Stimulated activated CD4-positive, alpha-beta T cell treated with anti-CD3 and anti-CD28 coated beads, Interleukin-1b, Interleukin-23, amount 100 ng/mL, for 4 hours (primary cell): ENCODE measurements at places on chromosomes 1 and 21.

DNA sequence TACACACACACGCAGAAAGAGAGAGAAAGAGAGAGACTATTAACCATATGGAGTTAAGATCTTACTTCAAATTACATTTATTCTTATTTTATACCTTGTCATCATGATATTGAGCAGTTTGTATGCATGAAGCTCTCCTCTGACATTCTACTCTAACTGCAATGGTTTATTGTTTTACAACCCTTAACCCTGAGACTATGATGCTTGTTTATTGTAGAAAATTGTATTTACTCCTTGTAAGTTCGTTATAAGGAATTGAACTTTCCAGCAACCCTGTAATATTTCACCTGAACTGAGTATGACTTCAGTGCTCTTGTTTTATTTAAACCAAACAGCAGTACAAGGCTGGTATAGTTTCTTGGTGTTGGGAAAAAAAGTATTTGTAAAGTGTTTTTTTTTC lies 18.6 kb upstream of the PTPRF start:
- no peak for DNase-seq

GRCh38 chr1:34398916-34399275 lies 222.2 kb downstream of the C1orf94 start:
- DNase-seq = no peak

GRCh38 chr1:70256664-70257063 lies 35.5 kb downstream of the SRSF11 start:
- no peak for DNase-seq

DNA sequence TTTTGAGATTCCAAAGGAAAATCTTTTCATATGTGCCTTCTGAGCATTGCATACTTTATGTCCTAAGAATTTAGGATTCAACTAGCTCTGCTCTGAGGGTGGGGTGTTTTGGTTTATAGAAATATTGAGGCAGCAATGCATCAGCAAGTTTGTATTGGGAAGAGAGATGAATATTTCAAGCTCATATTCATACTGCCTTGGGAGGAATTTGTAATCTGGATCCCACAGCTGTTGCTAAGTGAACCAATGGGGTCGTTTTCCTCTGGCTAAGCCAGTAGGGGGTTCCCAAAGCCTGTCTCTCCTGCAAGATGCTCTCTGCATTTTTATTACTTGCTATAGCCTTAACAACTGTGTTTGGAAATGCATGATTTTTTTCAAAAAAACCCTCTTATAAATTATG lies 130.6 kb downstream of the SNX7 start:
- no peak for DNase-seq

DNA sequence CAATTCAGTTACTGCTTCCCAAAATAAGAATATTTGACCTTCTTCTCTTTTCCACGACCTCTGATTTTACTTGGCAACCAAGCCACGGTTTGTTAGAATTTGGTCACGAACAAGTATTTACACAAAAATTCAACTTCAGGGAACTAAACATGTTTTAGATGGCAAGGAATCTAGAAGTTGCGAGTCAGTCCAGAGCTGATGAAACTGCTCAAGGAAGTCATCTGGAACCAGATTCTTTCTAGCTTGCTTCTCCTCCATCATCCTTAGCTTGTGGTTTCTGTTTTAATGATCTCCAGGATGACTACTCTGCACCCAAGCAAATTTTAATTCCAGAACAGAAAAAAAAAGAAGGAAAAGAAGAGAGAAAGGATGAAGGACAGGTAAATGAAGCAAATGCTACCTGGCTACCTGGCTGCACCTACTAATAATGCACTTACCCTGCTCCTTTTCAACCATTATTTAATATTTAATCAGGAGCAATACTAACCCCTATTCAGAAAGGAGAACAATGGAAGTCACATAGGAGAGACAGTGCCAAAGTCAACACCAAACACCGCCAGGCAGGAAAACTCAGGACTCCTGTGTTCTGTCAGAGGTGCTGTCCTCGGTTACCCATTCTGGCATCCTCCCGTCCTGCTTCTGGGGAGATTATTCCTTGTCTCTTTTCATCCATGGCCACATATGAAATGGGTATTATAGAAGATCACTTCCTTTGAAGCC lies 54.2 kb upstream of the RGS7 start:
- DNase-seq = no peak

DNA sequence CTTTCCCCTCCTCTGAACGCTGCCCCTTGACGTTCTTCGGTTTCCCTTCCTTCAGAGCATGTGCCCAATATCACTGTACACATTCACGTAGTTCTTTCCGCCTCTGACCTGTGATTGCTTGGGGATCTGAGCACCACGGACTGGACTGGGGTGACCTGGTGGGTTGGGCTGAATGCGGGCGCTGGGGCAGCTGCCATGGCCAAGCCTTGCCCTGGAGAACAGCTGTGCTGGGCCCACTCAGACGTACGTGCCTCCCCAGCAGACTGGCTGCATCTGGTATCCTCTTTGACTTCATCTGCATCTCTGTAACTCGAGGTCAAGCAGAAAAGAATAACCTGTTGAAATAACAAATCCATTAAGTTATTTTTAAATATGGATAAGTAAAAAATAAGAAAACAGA lies 35.1 kb upstream of the DISC1 start:
- DNase-seq = no peak

- no peak for DNase-seq
These were observed 415.6 kb downstream of the SMYD3 start for GRCh38 chr1:246091477-246091876.

- DNase-seq = no peak
These were observed 3.9 kb upstream of the POU3F1 start for GRCh38 chr1:38050397-38051078.

DNA sequence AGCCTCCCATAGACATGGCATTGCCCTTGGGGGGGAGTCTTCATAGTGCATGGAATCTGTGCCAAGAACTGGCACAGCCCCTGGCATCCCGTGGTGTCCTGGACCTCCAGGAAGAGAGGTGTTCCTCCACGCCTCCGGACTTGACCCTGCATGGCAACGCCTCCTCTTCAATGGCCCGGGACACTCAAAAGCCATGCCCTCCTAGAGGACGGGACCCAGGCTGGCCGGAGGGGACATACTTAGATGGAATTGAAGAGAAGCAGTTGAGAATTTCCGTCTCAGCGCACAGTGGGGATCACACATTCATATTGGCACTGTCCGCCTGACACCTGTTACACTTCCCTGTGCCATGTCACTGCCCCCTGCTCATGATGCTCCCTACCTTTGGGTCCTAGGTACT lies 38.4 kb upstream of the TENT5C start:
- no peak for DNase-seq

GRCh38 chr1:191348328-191348727 lies 809.9 kb upstream of the RGS18 start:
- no peak for DNase-seq

DNA sequence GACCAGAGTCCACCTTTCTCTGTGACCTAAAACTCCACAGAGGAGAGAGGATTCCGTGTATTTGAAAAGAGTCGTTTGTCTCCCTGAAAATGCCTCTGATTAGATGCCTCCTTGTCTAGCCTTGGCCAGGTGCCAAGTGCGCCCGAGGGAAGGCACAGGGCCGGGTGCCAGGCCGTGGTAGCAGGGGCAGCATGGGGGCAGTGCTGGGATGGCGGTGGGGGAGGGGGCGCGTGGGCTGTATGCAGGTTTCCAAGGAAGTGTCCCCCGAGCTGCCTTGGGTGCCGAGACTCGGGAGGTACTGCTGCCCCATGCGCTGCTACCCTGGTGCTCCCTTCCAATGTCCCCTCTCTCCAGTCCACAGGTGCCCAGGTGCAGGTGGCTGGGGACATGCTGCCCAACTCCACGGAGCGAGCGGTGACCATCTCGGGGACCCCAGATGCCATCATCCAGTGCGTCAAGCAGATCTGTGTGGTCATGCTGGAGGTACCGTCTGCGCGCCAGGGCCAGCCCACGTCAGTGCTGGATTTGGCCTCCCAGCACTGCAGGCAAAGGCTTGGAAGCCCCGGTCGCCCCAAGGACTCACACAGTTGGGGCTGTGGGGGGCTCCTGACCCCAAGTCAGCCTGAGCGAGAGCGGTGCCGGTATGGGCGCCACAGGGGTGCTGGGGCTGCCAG lies 70.9 kb upstream of the COL6A1 start:
- DNase-seq = no peak

DNA sequence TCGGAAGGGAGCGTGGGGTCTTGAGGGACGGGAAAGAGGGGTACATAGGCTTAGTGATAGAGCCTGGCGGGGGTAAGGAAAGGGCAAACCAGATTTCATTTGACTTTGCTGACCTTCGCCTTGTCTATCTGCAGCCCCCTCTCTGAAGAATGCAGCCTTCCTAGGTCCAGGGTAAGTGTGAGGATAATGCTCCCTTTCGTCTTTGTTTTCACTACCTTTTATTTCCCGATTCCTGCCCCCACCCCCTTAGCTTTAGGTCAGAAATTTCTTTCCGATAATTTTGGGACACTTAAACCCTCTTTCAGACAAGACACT lies 396 bp downstream of the ATP5PB start:
- no peak for DNase-seq
